ENCODE measurements at places on chromosomes 3 and 15.

DNA sequence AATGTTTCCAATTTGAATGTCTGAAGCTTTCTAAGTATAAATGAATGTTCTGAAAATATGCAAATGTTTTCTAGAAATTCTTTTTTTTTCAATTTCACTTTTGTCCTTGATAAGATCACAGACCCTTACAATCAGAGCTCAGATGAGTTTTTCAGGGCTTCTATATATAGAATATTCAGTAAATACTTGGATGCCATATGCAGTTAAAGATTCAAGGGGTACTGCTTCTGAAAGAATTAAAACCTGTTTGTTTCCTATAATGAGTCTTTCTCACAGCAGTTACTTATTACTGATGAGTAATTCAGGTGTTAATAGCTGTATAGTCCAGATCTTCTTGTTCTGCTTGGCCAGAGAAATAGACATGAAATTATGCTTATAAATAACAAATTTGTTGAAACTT, 812.6 kb downstream of the ZPLD1 start:
- DNase-seq = no peak

GRCh38 chr3:8816106-8816505, 46.7 kb upstream of the OXTR start:
- DNase-seq = no peak

- DNase-seq = no peak
Observed at GRCh38 chr3:89261673-89262072, 154.3 kb downstream of the EPHA3 start.

GRCh38 chr15:51706291-51706690, 25.0 kb downstream of the SCG3 start:
- DNase-seq = no peak

DNA sequence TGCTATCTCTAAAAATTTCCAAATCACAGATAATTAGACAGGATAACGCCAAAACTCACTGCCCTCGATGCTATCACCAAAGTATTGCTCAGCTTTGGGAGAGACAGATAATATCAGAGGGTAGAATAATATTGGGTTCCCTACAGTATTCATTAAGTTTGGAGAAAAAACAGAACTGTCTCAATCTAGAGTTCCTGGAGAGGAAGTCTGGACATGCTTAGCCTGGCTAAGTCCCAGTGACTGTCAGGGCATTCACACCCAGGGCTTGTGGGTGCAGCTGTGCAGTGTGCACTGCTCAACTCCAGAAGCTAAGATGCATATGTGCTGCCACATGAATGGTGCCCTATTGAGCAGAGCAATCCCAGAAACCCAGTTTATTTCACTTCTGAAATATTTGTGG, 459.6 kb upstream of the DPH6 start:
- DNase-seq = no peak

- DNase-seq = no peak
Observed at GRCh38 chr3:148705314-148705713, 7.6 kb downstream of the AGTR1 start.

GRCh38 chr3:16801698-16802097, 83.1 kb upstream of the PLCL2 start:
- no peak for DNase-seq

- no peak for DNase-seq
Observed at GRCh38 chr3:187021748-187022402, 91.5 kb downstream of the ST6GAL1 start.

- no peak for DNase-seq
Observed at GRCh38 chr15:63172376-63172775, 15.1 kb upstream of the RPS27L start.

- no peak for DNase-seq
Observed at GRCh38 chr3:71421820-71422566, 161.5 kb downstream of the FOXP1 start.

DNA sequence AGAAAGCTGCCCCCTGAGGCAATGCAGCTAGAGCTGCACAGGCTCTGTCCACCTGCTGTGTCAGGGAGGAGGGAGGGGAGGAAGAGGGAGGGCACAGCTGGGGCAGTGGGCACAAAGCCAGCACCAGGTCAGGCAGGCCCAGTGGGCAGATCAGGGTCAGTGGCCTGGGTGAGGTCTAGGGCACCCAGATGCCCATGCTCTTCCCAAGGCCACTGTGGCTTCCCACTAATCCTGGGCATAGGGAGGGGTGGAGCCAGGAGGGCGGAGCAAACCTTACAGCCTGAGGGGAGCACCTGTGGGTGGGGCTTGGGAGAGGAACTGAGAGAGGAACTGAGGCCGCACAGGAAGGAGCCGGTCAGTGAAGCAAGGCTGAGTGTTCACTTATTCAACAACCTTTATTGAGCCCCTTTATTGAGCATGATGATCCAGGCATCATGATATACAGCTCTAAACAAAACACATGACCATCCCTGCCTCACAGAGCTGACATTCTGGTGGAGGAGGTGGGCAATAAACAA, 55.0 kb downstream of the RHCG start:
- no peak for DNase-seq

Data from stimulated activated CD8-positive, alpha-beta memory T cell treated with anti-CD3 and anti-CD28 coated beads, Interleukin-15, amount 100 ng/mL, for 1 hour (primary cell).